ENCODE measurements at places on chromosomes 12 and 14.
A peak's percentile ranks its signal among the peaks of the same experiment; 100 is the strongest.

GRCh38 chr12:26122681-26123481 lies 2.0 kb downstream of the BHLHE41 start:
- peak; percentile 64 for DNase-seq

- DNase-seq = no peak
Observed at GRCh38 chr14:77097006-77097699, 905 bp upstream of the CIPC start.

DNA sequence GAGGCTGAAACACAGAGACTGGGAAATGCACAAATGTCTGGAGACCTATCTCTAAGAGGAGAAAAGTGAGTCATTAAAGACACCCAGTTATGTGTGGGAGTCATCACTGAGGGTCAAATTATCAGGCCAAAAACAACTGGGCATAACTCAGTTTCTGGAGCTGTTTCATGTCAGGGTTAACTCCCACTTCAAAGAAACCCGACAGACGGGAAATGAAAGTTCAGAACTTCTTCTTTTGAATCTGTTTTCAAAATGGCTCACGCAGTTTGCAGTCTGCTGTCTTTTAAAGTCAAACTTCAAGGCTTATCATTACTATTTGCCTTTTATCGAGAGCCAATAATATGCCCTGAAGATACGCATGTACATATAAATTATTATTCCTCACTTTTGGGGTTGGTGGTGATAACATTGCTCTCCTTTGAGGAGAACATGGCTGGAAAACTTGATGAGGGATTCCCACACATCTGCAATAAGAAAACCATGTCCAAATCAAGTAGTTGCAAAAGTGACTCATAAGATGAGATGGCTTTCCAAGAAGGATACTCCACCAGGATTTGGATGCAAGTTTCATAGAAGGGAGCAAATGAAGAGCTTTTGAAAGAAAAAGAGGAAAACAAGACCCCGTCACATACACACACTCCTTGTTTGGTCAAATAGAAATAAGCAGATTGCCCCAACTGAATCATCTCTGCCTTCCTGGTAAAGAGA lies 341.4 kb downstream of the ADAMTS20 start:
- DNase-seq = no peak

- no peak for DNase-seq
Observed at GRCh38 chr12:29899212-29899931, 115.6 kb upstream of the TMTC1 start.

DNA sequence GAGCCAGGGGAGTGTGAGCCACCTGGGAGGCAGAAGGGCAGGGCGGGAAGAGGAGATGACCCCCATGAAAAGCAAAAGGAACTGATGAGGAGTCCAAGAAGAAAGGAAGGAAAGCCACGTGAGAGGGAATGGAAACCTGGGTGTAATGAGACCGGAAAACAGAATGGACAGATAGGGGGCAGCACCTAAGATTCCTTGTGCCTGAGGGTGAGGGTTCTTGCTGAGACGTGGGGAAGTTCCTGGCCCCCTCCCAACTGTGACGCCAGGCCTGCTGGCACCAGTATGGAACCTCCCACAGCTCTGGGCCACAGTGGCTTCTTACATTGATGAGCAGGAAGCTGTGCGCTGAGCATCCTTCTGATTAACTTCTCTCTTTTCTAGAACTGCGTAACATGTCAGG lies 30.8 kb downstream of the TTC7B start:
- DNase-seq = no peak

- no peak for DNase-seq
Observed at GRCh38 chr14:98711453-98711852, 560.5 kb downstream of the BCL11B start.

- no peak for DNase-seq
Observed at GRCh38 chr14:33946679-33947476, 4.0 kb downstream of the EGLN3 start.

DNA sequence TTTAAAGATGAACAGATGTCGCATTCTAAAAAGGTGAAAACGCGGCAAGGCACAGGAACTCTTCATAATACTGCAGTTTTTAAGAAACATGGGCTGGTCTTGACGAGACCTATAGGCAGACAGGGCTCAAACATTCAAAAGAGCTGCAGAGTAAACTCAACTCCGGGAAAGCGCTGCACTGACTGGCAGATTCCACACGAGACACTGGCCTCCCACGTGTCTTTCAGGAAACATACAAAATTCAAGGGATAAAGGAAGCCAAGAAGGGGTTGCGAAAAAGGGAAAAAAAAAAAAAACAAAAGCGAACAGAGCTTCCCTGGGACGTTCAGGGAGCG lies 614 bp upstream of the ARF6 start:
- no peak for DNase-seq

DNA sequence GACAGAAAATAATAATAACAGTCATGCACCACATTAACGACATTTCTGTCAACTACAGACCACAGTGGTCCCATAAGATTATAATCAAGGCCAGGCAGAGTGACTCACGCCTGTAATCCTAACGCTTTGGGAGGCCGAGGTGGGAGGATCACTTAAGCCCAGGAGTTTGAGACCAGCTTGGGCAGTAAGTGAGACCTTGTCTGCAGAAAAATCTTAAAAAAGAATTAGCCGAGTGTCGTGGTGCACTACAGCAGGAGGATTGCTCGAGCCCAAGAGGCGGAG lies 8.6 kb downstream of the NAB2 start:
- no peak for DNase-seq

- DNase-seq = no peak
Observed at GRCh38 chr14:67668559-67668958, 5.9 kb downstream of the VTI1B start.

- DNase-seq = no peak
Observed at GRCh38 chr12:2076196-2076570, 23.4 kb downstream of the CACNA1C start.

All from omental fat pad (tissue), 4 donors.